ENCODE measurements at places on chromosomes 16 and 17. TPM values are rescaled to one million over a fixed set of nuclear protein-coding genes. Genes with fewer than 3 reads are reported as not detected.
A peak's percentile ranks its signal among the peaks of the same experiment; 100 is the strongest.

- peaks cover 23% of the 10 kb centered on the region for H3K36me3 ChIP-seq
- H3K4me1 ChIP-seq = no peaks in the 10 kb centered on the region
- H3K27me3 ChIP-seq = no peaks in the 10 kb centered on the region
- H3K4me3 ChIP-seq = no peak overlapping the region
Observed at GRCh38 chr17:30997842-30998241, 27.0 kb downstream of the RNF135 start.

GRCh38 chr16:9658164-9658563, 524.1 kb downstream of the GRIN2A start:
- H3K4me1 ChIP-seq = no peaks in the 10 kb centered on the region
- H3K4me3 ChIP-seq = no peak overlapping the region
- DNase-seq = no peak
- no peaks in the 10 kb centered on the region for H3K27me3 ChIP-seq
- no peaks in the 10 kb centered on the region for H3K36me3 ChIP-seq

DNA sequence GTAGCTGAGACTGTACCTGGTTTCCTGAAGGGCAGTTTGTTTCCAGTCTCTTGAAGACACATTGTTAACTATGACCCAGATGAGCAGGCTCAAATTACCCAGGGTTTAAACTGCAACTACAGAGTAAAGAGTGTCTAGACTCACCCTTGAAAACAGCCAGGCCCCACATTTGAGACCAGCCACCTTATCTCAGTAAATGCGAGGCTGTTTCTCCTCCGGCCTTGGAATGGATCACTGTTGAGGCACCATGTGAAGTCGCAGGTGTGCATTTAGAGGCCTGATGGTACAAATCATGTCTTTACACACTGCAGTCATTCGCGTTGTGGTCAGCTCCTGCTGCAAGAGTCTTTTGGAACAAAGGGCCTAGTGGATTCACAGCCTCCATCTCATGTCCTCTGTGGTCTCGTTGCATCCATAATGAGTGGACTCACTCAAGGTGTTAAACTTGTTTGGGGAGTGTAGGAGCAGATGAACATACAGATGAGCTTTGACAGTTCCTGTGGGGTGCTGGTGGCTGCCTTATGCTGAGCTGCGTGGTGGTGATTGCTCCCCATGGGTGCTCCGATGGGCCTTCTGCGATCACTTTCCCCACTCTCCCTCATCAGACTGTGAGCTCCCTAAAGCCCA, 18.5 kb upstream of the N4BP1 start:
- no peak for DNase-seq
- H3K36me3 ChIP-seq = no peaks in the 10 kb centered on the region
- H3K4me3 ChIP-seq = no peak overlapping the region
- no peaks in the 10 kb centered on the region for H3K27me3 ChIP-seq

GRCh38 chr17:21170809-21171208, 43.2 kb downstream of the TMEM11 start:
- peak overlapping the region; percentile 29 for H3K27ac ChIP-seq
- H3K4me3 ChIP-seq = no peak overlapping the region
- no peak for DNase-seq
- H3K4me1 ChIP-seq = peaks cover 18% of the 10 kb centered on the region
- H3K27me3 ChIP-seq = no peaks in the 10 kb centered on the region

GRCh38 chr16:87966064-87966645, 14.9 kb downstream of the BANP start:
- peaks cover 13% of the 10 kb centered on the region for H3K36me3 ChIP-seq
- H3K4me3 ChIP-seq = peak overlapping the region; percentile 54
- peaks cover 55% of the 10 kb centered on the region for H3K4me1 ChIP-seq
- no peak for DNase-seq

- no peaks in the 10 kb centered on the region for H3K4me1 ChIP-seq
- no peak overlapping the region for H3K27ac ChIP-seq
- peaks cover 26% of the 10 kb centered on the region for H3K27me3 ChIP-seq
- H3K4me3 ChIP-seq = no peak overlapping the region
Observed at GRCh38 chr17:60423865-60424264, 1.6 kb downstream of the CHCT1 start.

DNA sequence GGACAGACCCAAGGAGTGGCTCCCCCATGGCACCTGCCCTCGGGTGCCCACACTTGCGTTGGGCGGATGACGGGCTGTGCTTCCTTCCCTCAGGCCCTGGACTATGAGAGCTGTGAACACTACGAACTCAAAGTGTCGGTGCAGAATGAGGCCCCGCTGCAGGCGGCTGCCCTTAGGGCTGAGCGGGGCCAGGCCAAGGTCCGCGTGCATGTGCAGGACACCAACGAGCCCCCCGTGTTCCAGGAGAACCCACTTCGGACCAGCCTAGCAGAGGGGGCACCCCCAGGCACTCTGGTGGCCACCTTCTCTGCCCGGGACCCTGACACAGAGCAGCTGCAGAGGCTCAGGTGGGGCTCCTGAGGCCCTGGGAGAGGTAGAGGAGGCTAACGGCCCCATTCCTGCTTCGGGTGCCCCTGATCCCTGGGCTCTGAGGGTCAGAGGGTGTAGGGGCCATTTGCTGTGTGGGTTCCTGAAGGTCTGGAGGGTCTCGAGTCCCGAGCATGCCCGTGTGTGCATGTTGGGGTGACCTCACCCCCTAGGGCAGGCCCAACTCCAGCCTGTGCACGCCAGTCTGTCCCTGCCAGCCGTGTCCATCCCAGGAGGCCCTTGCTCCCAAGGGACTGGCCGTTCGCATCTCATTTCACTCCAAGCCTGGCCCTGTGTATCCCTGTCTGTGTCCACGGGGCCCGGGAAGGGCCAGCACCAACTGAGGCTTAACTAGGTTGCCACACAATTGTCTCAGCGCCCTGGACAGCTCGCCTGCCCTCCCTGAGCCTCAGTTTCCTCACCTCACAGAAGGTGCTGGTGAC, 10.0 kb downstream of the SLC22A31 start:
- DNase-seq = no peak
- no peak overlapping the region for H3K27ac ChIP-seq
- H3K4me3 ChIP-seq = no peak overlapping the region
- H3K36me3 ChIP-seq = no peaks in the 10 kb centered on the region
- peaks cover 8% of the 10 kb centered on the region for H3K4me1 ChIP-seq

- H3K36me3 ChIP-seq = no peaks in the 10 kb centered on the region
- no peaks in the 10 kb centered on the region for H3K27me3 ChIP-seq
- no peak for DNase-seq
- no peaks in the 10 kb centered on the region for H3K4me1 ChIP-seq
Observed at GRCh38 chr16:49547448-49547847, 173.8 kb downstream of the C16orf78 start.

DNA sequence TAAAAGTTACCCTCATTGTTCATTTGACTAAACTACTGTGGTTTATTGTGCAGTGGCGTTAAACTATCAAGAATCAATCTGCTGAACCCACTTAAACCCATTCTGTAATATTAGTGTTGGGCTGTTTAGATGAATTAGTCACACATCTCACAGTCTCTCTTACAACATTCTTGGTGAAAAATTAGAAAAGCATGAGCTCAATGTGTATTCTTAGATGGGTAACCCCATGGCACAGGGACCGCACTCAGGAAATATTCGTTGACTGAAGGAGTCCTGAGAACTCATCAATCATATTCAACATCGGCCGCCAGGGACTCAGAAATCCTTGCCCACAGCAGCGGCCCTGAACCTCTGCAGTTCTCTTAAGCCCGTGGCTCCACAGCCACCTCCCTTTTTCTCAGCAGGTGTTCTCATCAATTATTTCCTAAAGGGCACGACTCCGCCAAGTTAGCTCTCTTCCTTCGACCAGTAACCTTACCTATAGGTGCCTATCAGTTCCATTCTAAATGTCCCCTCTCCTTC, 155.6 kb downstream of the STX8 start:
- no peaks in the 10 kb centered on the region for H3K27me3 ChIP-seq
- H3K4me1 ChIP-seq = no peaks in the 10 kb centered on the region
- DNase-seq = no peak
- no peaks in the 10 kb centered on the region for H3K36me3 ChIP-seq
- H3K4me3 ChIP-seq = no peak overlapping the region
- H3K27ac ChIP-seq = no peak overlapping the region

GRCh38 chr17:63399856-63400255, 46.2 kb downstream of the CYB561 start:
- H3K27ac ChIP-seq = no peak overlapping the region
- peaks cover 4% of the 10 kb centered on the region for H3K4me1 ChIP-seq
- no peaks in the 10 kb centered on the region for H3K27me3 ChIP-seq

DNA sequence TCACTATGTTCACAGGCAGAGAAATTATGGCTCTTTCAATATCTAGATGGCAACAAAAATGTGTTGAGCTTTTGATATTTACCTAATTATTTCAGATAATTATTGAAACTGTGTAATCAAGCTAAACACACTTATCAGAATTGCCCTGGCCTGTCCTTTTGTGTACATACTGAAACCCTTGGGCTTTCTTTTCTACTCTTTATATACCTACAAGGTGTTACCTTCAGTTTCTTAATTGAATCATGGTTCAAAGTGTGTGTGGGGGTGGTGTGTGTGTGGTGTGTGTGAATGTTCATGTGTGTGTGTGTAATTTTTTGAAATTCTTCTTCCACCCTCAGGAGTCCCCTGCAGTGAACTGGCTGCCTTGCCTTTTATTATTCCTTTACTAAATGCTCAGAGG, 506.8 kb upstream of the SOX9 start:
- H3K27me3 ChIP-seq = no peaks in the 10 kb centered on the region
- DNase-seq = no peak
- no peak overlapping the region for H3K27ac ChIP-seq
- no peaks in the 10 kb centered on the region for H3K4me1 ChIP-seq
- H3K36me3 ChIP-seq = no peaks in the 10 kb centered on the region

DNA sequence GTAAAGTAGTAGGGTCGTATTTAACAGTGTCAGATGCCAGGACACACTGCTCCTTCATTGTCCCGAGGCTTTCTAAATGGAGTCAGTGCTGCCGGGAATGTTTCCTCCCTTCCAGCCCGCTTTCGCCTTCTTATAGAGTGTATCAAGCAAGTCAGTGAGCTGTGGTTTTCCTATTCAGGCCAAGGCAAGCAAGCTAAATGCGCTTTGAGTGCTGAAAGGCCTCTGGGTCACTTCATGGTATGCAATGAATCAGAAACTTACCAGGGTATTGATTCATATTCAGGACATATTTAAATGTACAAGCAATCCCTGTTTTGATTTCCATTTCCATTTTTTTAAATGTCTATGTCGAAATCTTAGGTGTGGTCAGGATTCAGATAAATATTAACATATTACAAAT, 327.9 kb upstream of the SOX9 start:
- DNase-seq = no peak
- no peaks in the 10 kb centered on the region for H3K4me1 ChIP-seq
- no peaks in the 10 kb centered on the region for H3K27me3 ChIP-seq
- H3K36me3 ChIP-seq = no peaks in the 10 kb centered on the region

Gene ZNF469
- total RNA-seq = 0.44 TPM

Gene BAHCC1
- 10.6 TPM for total RNA-seq

Gene KRT40
- not detected for total RNA-seq

Gene TEKT5
- total RNA-seq = not detected

Gene CACNG5
- total RNA-seq = not detected

Gene CLEC3A
- total RNA-seq = not detected

Gene SMIM22
- 10.2 TPM for total RNA-seq

Gene CBLN1
- total RNA-seq = not detected

Gene NPIPA8
- not detected for total RNA-seq

Gene ACSM2A
- not detected for total RNA-seq
